ENCODE measurements at places on chromosomes 12 and 14.

DNA sequence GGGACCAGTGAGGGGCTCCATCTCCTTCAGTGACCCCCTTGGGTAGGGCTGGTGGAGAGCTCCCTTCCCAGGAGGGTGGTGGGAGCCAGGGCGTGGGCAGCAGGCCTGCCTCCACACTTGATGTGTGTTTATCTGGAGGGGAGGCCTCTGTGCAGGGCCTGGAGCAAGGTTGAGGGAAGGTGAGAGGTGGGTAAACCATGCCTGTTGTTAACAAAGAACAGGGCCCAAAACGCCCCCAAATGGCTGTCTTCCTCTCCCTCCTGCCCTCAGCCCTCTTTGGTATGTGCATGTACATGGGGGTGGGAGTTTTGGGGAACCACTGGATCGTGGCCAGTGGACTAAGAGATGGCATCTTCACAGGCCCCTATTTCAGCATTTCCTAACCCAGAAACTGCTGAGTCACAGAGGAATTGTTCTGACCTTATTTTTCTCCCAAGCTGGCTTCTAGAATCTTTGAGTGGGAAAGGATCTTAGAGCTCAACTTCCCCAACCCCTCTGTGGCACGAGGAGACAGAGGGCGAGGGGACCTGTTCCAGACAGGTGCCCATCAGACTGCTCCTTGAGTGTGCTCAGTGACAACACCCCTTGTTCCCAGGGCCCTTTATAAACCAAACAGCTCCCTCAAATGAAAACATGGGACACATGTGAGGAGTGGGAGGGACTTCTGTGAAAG lies 3.6 kb downstream of the SLC48A1 start:
- peak; percentile 38 for DNase-seq

- no peak for DNase-seq
Measured at GRCh38 chr14:42228611-42229010, 621.9 kb downstream of the LRFN5 start.

GRCh38 chr14:58808828-58809227 lies 171.1 kb downstream of the DACT1 start:
- peak; percentile 42 for DNase-seq

- no peak for DNase-seq
Measured at GRCh38 chr12:51942056-51942455, 9.4 kb upstream of the ACVR1B start.

DNA sequence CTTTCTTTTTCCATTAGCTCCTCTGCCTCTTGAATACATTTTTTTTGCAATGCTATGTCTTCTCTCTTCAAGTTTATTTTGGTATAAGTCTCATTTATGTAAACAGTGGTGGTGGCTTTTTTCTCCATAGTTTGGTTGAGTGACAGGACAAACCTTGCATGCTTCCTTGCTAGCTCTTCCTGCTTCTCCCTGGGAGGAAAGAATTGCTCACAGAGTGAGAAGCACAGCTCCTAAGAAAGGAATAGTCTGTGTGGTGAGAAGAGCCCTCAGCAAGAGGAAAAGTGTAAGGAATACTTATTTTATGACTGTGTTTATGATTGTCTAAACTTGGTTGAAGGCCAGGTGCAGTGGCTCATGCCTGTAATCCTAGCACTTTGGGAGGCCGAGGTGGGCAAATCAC lies 11.5 kb downstream of the CCDC175 start:
- DNase-seq = no peak

DNA sequence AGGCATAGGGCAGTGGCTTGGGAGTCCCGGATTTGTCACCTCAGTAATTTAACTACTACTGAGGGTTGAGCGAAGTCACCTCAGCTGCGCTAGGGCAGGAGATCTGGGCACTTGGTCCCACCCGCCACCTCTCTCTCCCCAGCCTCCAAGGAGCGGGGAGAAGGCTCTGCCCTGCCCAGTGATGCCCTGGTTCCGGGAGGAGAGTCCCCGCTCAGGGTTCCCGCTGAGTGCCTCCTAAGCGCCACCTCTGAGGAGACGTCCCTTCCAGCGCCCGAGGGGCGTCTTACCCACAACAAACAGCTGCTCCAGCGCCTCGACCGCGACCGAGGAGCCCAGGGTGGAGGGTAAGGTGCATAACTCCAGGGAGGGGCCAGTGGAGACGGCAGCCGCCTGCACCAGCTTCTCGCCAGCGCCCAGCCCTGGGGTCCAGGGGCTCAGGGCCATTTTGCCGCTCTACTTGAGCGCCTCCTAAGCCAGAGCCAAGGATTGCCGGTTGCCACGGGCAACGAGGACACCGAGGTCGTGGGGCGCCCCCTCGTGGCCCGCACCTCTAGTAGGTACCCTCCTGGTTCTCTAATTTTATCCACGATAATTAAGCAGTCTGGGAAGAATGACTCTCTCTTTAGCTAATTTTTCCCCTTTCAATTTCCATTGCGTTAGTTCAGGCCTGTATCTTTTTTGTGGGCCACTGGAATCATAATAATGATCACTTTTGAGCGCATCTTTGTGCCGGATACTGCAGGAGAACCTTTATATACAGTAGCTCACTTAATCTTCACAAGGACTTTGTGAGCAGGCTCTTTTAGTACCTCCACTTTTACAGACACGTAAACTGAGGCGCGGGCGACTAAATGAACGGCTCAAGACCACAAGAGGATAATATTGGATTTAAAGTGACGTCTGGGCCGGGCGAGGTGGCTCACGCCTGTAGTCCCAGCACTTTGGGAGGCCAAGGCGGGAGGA lies at the start of gene CCDC175:
Gene CCDC175 (minus strand): TSS at position 481 of the 963 bp plus-strand sequence. CDS start 37 bp downstream, at position 444.
- peak; percentile 73 for DNase-seq

- no peak for DNase-seq
Measured at GRCh38 chr14:72488514-72488913, 405.4 kb downstream of the DPF3 start.

Measured in EL (cell line).